ENCODE measurements at places on chromosomes 1 and 21.

DNA sequence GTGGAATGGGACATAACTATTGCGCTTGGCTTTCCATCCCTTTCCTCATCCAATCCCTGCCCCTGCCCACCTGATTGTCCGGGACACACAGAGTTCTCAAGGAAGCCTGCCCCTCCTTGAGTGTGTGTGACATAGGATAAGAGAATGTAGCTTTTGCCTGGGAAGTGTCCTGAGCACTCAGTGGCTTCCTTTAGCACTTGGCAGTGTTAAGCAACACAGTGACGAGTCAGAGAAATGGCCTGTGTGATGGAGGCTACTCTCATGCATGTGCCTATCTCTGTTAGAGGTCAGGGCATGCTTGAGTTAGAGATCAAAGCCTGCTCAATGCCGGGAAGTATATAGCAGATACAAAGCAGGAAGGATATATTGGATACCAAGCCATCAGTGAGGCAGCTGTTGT is 289.5 kb downstream of the SIPA1L2 start:
- DNase-seq: no peak

DNA sequence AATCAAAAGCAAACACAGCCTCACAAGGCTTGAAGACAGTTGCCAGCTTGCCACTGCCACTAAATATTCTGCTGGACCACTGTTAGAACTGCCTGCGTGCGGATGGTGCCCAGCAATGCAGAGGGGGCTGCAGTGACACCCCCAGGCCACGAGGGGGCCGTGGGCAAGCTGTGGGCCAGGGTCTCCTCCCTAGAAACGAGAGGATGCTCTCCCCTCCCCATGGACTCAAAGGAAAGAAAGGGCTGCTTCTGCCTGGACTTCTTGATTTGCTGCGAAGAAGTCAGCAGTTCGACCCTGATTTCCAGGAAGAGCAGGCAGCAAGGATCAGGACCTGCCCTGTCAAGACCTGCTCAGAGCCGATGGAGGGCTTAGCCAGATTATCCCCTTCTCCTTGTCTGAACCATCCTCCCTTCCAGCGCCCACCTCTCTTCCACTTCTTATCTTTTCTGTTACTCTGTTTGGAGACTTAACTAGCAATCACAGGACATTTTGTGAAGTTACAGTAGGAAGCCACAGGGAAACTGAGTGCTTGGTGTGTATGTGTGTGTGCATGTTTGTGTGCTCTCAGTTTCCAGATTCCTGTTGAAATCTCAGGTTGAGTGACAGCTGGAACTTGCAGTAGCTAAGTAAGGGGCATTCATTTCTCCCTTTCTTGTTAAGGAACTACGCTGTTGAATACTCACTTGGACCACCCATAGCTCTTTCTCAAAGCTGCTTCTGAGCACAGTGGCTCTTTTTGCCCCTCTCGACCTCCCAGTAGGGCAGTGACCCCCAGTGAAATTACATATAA is 2.7 kb downstream of the MAN1C1 start:
- DNase-seq: no peak

DNA sequence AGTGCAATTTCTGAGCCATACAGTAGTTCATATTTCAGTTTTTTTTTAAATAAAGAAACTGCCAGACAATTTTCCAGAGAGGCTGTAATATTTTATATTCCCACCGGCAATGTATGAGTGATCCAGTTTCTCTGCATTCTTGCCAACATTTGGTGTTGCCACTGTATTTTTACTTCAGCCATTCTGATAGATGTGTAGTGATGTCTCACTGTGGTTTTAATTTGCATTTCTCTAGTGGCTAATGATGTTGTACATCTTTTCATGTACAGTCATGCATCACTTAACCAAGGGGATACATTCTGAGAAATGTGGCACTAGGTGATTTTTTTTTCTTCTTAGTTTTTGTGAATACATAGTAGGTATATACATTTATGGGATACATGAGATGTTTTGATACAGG is 99.6 kb downstream of the CENPF start:
- DNase-seq: no peak

GRCh38 chr1:54397090-54397591 is 9.1 kb downstream of the SSBP3 start:
- no peak for DNase-seq

DNA sequence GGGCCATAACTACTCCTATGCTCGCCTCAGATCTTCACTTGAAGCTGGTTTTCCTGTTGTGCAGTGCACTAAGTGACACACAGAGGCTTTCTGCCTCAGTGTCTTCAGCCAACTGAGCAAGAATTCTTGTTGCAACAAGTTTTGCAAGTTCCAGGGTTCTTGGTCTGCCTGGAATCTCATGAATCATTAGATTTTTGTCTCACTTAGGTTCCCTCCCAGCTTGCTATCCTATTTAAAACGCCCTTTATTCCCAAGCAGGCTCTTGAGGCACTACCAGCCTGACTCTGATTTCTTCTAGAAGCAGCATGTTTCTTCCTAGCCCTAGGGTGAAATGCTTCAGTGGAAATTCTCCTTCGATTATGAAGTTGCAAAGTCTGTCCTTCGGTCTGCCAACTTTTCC is 158.8 kb downstream of the C1orf21 start:
- no peak for DNase-seq

- no peak for DNase-seq
Observed at GRCh38 chr1:220457957-220458609, 69.9 kb upstream of the MARK1 start.

DNA sequence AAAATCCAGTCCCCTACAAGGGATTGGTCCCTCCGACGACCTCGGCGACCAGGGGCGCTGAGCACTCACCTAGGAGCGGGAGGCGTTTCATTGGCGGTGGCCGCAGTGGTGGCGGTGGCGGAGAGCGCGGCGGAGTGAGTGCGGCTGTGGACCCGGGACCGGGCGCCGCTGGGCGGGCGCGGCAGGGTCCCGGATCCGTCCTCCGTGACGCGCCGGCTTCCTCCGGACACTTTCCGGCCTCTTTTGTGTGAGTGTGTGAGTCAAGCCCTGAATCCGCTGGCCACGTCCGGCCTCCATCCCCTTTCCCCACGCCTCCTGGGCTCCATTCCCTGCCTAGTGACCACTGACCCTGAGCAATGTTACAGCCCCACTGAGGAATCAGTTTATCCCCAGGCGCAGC is at the start of gene ADGRL4:
TSS of gene ADGRL4 (minus strand) at position 167 of the 400 bp plus-strand sequence. CDS start at position 91, 76 bp downstream.
- DNase-seq: no peak

DNA sequence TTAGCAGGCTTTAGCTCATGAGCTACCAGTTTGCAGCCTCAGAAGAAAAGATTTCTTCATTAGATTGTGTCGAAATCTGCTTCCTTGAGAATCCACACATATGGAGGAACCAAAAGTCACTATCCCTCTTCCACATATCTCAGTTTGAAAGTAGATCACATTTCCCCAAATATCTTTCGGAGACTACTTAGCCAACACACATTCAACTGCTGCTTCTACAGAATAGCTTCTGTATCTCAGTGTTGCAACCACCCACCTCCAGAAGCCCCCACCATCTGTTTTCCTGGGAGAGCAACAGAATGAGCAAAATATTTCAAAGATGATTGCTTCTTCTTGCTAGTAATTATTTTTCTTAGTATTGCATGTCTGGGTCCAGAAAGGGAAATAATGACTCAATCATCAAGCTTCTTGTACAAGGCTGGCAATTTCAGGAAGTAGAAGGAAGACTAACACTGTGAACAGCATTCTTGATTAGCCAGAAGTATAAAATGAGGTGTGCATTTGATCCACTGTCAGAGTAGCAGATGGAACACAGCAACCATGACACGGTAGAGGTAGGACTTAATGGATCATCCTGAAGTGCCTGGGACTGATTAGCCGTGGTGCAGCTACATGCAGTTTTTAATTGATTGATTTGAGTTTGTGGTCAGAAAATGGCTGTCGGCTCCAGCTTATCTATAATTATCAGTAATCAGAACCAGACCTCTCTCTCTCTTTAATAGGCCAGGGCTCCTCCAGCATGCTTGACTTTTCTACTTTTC is 24.9 kb downstream of the ZC3H11B start:
- no peak for DNase-seq
